ENCODE measurements at places on chromosomes 1 and 21.
A peak's percentile ranks its signal among the peaks of the same experiment; 100 is the strongest.

DNA sequence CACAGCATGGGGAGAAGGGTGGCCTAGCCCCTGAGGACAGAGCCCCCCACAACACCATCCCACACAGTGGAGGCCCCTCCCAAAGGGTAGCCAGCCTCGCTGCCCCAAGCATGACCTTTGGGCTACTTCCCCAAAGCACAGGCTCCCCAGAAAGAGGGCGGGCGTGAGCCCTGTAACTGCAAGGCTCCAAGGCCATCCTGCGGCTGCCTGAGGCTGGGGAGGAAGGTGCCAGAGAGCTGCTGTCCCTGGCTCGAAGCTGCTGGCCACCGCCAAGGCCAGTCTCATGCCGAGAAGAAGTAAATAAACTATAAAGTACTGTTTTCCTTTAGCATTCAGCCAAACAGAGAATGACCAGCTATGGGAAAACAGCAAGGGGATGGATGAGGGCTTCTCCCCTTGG, 27.5 kb downstream of the UBASH3A start:
- no peak for DNase-seq

- DNase-seq = no peak
Measured at GRCh38 chr1:172390683-172391551, 29.6 kb upstream of the C1orf105 start.

GRCh38 chr1:143643148-143643885, 328.5 kb downstream of the FAM72C start:
- no peak for DNase-seq

DNA sequence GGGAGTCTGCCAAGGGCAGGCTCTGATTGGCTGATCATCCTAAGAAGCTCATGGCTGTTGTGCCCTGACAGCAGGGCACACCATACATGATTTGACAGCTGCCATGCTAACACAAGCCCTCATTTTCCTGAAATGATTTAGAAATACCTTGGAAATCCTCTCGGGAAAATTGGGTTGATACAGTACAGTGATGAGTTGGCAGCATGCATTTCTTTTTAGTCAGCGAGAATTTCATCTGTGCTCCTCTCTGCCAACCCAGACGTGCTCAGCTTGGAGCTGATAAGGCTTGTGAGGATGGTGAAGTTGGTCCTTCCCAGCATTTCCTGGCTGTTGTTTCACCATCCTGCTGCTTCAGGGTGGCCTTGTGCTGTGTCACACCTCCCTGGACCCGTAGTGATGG, 22.6 kb upstream of the KCNQ4 start:
- no peak for DNase-seq

DNA sequence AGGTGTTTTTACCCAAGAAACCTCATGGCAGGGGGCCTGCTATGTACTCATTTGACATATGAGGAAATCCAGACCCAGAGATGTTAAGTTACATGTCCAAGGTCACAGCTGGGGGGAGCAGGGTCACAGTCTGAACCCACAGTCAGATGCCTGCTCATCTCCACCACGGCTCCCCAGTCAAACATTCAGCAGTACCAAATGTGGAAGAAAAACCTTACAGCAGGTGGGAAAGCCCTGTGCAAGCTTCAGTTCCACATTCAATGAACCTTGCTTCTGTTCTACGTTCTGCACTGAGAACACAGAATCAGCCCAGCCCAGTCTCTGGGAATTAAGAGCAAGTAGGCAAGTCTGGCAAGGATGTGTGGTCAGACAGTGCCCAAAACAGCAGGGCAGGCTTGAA, 35.2 kb downstream of the LRP8 start:
- no peak for DNase-seq

GRCh38 chr1:181102841-181103240, 14.3 kb downstream of the IER5 start:
- DNase-seq = no peak

- no peak for DNase-seq
Measured at GRCh38 chr21:41634858-41635257, 126.9 kb upstream of the TMPRSS2 start.

DNA sequence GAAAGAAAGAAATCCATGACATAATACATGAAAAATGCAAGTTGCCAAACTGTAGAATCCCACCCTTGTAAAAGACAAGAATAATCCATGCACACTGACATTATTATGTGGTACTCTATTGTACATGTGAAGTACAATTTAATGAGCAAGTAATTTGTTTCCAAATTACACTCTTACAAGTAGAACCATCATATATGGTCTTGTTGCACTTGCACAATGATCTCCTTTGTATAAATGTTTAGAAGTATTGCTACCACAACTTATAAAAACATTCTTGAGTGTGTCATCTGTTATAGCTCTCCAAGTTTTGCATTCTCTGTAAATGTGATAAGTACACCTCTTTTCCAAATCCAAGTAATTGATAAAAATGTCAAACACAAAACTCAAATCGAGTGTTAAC, 29.1 kb upstream of the ZNF281 start:
- no peak for DNase-seq

DNA sequence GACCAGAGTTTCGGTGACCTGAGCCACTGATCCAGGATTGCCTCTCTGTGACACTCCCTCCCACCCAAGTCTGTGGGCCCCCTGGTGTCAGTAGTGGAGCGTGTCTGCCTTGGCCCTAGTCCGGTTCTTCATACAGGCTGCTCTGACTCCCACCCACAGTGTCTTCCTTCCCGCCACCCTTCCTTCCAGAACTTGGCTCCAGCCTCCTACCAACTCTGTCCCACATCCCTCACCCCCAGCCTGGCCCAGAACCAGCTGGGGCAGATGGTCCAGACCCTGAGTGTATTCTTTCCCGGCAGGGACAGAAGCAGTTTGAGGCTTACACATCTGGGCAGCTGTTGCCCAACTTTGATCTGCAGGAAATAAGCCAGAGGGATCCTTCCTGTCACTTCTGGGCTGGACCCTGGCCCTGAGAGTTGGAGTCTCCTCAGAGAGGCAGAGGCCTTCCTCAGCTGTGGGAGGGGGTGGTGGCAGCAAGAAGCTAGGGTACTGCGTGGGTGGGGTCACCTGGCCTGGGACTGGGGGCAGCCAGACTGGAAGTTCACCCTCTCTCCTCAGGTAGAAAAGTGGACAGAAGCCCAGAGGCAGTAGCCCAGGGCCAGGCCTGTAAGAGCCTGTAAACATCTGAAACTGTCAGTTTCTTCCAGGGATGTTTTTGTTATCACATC, 43.1 kb upstream of the EPS8L3 start:
- DNase-seq = no peak

GRCh38 chr1:51861669-51862068, 16.9 kb downstream of the NRDC start:
- no peak for DNase-seq

GRCh38 chr1:215497528-215497927, 69.6 kb upstream of the KCTD3 start:
- no peak for DNase-seq

- peak; percentile 40 for DNase-seq
Measured at GRCh38 chr21:43345746-43346409, 81.1 kb downstream of the SIK1 start.

DNA sequence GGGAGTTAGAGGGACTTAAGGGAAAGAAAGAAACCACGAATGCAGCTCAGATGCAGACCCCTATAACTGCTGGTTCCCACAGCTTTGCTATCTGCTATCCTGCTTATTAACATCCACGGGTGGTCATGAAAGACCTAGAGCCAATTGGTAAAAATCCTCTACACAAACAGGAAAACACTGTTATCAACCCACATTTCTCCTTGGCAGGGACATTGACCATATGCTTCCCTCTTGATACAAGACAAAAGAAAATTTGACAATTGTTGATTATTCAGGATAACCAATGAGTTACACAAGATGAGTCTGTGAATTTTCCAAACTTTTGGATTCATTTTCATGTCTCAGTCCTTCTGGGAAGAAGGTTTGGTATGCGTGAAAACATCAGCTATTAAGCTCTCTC, 90.4 kb downstream of the TIAM1 start:
- DNase-seq = no peak

DNA sequence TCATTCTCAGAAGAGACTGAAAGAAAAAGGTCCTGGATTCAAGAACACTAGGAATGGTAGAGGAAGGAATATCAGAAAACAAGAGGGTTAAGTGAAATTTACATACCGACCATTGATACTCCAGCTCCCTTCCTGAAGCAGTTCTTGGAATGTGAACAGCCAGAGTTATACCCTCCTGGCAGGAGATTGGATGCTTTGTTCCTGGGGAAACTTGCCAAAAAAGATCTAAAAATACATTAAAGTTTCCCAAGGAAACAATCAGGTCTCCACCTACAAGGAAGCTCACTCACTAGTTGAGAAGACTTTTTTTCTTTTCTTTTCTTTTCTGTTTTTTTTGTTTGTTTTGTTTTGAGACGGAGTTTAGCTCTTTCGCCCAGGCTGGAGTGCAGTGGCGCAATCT, 91.1 kb downstream of the HLX start:
- no peak for DNase-seq

DNA sequence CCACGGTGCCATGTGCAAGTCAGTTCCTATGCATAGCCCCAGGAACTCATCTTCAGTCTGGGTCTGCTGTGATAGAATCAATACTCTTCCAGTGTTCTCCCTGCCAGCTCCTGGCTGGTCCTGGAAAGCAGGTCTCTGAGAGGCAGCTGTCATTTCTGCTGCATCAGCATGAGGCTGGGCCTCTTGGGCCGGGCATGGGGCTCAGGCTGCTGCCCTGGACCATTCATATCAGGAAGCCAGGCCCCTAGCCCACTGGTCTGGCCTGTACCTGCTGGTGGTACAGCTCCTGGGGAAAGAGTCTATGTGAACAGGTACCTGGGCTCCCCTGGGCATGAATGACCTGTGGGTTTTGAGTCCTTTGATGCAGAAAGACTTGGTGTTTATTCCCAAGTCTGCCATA, 173.6 kb upstream of the CSF3R start:
- no peak for DNase-seq

DNA sequence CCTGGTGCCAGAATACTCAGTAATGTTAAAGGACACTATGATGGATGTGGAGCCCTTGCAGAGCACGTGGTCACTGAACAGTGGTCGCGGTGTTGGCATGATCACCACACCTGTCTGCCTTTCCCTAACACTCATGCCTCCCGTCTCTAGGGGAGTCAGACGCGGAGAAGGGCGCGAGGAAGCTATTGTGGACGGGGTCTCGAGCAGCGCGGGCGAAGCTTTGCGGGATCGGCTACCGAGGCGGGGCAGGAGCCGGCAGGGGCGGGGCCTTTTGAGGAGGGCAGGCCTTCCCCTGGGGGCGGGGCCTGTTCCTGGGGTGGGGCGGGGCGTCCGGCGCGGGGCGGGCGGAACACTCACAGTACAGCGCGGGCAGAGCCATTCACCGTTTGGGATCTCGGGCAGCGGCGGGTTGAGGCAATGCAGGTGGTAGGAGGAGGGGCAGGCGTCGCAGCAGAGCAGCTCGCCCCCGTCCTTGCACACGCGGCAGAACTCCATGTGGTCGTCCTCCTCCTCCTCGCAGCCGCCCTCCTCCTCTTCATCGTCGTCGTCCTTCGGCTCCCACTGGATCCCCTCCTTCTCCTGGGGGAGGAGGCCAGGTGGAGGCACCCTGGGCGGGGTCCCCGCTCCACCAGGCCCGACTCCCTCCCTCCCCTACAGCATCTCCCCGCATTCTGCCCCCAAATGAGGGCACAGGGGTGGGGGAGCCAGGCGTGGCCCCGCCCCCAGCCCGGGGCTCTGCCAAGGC, 31.5 kb downstream of the CHD5 start:
- DNase-seq = peak; percentile 48

GRCh38 chr1:152968248-152968647, 2.2 kb upstream of the SPRR4 start:
- no peak for DNase-seq

GRCh38 chr21:42567214-42567555, 53.5 kb downstream of the SLC37A1 start:
- DNase-seq = no peak

DNA sequence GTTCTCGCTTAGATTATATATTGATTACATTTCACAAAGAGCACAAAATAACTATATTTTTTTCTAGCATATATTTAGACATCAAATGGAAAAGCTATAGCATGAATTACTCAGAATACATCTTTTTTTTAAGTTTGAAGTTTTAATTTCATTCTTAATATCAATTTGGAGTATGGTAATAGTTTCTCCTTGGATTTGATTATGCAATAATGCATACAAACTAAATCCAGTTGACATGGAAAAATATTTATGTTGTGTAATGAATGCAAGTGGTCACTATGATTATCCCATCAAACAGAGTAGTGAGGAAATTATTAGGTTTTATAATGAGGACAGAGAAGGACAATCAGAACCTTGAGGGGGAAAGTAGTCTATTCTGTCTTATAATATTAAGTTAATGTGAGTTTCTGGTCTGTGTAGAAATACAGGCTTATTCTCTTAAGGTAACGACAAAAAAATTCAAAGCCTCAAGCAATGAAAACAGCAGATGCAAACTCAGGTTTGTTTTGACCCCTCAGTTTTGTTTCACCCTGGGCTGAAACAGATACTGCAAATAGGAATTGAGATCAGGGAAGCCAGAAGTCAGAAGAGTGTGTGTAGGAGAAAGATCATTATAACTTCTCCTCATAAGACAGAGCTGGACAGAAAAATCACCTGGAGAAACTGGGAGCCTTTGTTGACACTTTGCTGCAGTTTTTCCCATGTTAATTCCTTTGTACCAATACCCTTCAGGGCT, 23.7 kb downstream of the LRRC8B start:
- no peak for DNase-seq

- DNase-seq = no peak
Measured at GRCh38 chr1:16375521-16376340, 8.7 kb downstream of the SZRD1 start.

GRCh38 chr1:76680651-76681050, 186.6 kb upstream of the ST6GALNAC5 start:
- no peak for DNase-seq

GRCh38 chr1:206477581-206478380, 7.5 kb downstream of the IKBKE start:
- no peak for DNase-seq

DNA sequence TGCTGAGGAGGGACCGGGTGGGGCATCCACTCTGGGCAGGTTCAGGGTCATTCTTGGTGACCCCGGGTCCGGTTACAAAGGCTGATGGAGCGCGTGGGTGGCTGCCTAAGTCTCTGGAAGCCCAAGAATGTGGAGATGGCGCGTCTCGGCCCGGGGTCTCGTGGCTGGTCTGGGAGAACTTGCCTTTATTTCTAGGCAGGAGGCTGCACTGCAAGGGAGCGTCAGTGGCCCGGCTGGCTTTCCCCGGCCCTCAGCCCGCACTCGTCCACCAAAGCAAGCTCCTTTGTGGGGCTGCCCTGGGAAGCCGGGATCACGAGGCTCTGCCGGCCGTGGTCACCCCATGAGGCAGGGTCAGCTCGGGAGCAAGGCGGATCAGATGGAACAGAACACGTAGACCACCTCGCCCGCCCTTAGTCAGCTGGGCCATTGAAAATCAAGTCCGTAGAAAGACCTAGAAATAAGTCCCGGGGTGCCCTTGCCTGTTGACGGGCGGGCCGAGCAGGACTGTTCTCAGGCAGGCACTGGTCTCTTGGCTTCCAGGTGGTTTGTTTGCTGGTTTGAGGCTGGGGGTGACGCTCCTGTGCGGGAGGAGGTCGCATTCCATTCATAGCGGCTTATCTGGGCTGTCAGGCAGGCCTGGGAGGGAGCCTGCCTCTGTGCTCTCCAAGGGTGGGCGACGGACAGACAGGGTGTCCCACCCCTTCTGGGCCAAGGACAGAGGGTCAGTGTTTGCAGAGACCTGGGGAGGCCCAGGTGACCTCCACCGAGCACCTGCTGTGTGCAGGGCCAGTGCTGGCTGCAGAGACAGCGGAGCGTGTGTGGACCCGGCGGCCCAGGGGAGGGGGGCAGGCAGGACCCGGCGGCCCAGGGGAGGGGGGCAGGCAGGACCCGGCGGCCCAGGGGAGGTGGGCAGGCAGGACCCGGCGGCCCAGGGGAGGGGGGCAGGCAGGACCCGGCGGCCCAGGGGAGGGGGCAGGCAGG, 25.8 kb downstream of the COL18A1 start:
- no peak for DNase-seq

All from stimulated activated CD8-positive, alpha-beta memory T cell treated with anti-CD3 and anti-CD28 coated beads, Interleukin-2, amount 100 ng/mL, for 48 hours (primary cell).